ENCODE measurements at places on chromosomes 5 and 9.

DNA sequence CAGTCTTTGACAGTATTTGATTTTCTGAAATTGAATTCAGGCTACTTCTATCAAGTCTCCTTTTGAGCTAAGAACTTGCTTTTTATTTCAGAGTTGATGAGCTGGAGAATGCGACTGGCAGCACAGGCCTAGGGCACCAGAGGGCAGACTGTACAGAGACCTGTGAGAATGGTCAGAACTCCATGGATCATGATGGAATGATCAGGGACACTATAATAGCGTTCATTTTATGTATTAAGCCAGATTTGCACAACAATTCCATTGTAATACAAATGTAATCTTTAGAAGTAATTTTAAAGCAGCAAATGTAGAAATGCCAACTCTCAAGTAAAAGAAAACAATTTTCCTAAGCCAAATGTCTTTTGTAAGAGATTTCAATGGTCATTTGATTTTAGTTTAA lies 902.4 kb downstream of the NR2F1-AS1 start:
- no peak for DNase-seq

GRCh38 chr9:136493567-136493971 lies 10.7 kb upstream of the SEC16A start:
- DNase-seq: no peak

- no peak for DNase-seq
Observed at GRCh38 chr9:133226219-133227171, 17.4 kb upstream of the OBP2B start.

DNA sequence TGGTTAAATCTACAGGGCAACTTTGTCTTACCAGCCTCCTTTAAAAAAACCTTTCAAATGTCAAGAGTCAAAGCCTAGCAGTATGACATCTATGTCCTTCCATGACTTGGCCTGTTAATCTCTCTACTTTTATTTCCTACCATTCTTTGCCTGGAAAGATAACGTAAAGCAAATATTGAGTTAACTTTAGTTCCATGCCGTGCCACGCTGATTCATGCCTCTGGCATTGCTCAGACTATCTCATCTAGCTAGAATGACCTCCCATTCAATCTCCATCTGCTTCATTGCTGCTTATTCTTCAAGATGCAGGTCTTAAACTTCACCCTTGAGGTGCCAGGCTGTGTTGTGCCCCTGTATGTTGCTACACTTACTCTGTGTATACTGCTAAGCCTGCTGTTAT lies 729.8 kb downstream of the EFNA5 start:
- no peak for DNase-seq

GRCh38 chr5:96781031-96781971 lies 26.4 kb downstream of the ERAP1 start:
- no peak for DNase-seq

DNA sequence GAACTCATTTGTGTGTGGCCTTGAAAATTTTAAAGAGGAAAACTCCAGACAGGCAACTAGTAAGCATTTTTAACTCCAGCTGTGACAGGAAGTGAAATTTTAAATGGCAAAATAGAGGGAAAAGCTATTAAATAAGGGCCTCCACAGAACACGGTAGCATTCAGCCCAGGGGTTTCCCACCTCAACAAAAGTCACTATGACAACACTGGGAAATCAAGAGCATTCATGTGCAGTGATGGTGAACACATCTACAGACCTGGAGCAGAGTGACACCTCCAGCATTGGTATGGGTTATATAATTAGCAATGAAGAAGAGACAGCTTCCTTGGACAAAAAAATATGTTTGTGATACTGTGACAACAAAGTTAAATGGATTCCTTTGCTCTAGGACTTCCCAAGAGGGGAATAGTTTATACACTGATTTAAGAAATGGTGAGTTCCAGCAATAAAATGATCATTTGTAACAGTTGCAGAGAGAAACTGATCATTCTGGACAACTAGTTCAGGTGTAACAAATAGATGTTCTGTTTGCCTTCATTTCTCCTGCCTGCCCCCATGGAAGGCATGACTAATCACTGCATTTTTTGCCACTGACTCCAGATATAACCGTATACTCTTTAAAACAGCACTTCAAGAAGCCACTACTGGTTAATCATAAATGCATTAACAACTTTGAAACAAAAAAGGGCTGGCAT lies 93.3 kb upstream of the SLC44A1 start:
- DNase-seq: no peak

DNA sequence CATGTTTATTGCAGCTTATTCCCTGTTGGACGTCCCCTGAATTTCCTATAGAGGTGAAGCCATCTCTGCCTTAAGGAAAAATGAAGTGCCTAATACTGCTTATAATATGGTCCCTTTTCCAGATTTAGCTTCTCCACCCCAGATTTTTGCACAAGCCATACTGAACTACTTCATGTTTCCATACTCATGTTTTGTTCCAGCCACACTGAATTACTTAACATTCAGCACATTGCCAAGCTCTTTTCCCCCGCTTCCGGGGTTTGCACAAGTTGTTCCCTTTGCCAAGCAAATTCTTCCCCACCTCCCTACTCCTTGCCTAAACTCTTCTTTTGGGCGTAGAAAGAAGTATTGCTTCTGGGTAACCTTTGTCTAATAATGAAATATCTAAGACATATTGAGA lies 1.7 kb upstream of the CNTRL start:
- DNase-seq: no peak

DNA sequence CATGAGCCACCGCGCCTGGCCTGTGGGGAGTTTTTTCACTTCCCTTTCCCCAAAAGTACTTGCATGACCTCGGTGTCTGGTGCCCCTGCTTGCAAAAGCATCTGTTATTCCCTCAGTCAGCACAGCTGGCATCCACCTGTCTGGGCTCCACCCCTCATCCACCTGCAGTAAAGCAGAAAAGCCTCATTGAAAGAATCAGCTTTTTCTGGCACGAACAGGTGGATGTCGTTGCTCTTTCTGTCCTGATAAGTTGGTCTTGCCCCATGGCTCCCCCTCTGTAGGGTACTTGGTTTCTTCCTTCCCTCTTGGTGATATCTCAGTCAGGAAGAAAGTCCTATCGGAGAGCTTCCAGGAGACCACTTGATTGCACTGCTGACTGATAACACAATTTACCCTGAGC lies 37.4 kb downstream of the WWC1 start:
- DNase-seq: peak; percentile 75

DNA sequence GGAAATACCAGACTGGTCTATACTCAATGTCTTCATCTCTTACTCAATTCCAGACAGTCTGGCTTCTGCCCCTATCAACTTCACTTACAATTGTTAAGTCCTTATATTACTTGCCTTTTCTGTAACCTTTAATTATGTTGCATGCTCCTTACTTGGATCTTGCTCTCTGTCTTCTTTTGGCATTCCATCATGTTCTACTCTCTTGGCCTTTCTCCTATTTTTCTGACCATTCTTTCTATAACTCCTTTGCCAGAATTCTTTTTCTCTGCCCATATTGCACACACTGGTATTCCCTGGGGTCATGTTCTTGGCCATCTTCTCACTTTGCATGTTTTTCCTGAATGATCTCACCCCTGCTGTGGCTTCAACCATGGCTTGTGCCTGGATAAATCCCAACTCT lies 209.8 kb upstream of the ZNF462 start:
- DNase-seq: no peak

DNA sequence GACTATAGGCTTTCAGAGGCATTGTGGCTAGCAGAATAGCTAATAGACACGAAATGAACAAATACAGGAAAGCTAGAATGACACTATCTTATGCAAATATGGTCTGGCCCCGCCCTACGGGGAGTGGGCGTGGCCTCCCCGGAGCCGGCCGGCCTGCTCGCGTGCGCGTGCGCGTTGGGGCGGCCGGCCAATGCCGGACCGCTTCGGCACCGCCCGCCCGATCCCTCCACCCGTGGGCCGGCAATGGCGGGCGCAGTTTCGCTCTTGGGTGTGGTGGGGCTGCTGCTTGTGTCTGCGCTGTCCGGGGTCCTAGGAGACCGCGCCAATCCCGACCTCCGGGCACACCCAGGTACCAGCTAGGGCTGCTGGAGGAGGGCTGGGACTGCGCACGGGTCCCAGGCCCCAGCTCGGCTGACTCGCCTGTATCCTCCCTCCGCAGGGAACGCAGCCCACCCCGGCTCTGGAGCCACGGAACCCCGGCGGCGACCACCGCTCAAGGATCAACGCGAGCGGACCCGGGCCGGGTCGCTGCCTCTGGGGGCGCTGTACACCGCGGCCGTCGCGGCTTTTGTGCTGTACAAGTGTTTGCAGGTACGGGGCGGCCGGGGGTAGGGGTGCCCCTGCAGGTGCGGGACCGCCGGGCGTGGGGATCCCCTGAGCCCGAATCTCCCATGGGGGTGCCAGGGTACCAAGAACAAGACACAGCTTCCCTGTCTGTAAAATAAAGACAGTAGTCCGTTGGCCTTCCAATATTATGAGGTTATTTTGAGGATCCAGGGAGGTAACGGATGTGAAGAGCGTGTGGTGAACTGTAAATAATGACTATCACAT lies at the start of gene CCDC107:
Gene CCDC107, plus strand, starts transcription at position 156 of the 831 bp plus-strand sequence. Its CDS starts 88 bp downstream, at position 244.
- DNase-seq: peak; percentile 86

- no peak for DNase-seq
Observed at GRCh38 chr5:33834334-33834733, 57.5 kb downstream of the ADAMTS12 start.

- DNase-seq: no peak
Observed at GRCh38 chr5:168816661-168817060, 237.5 kb upstream of the PANK3 start.

GRCh38 chr5:178196986-178197385 lies 7.3 kb upstream of the HNRNPAB start:
- DNase-seq: no peak

DNA sequence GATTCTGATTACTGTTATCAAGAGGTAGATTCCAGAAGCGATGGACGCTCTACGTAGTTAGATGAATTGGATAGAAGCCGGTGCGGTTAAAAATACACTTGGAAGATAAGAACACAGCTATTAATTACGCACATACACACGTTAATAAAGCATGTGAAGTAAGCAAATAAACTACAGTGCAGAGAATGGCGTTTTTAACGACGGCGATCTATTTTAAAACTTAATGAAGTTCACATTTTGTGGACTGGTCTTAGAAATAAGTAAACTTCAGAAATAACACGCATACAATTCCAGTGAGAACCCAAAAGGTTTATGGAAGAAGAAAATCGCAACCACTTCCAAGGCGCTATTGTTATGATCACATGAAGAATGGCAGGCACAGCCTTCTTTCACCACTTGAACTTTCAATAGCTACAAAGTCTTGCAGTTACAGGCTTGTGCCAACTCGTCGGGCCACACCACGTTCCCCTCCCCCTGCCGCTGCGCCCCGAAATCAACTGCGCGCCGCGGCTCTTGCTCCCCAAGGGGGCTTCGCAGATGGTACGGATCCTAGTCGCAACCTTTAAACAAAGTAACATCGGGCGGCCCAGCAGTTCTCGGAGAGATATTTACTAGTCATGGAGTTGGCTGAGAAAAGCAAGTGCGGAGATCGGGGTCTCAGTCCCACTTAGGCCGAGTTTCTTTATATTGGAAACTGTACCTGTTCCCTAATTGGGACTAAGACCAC lies 866 bp upstream of the SEMA6A start:
- peak; percentile 6 for DNase-seq

GRCh38 chr9:125700791-125701190 lies 6.2 kb downstream of the MAPKAP1 start:
- DNase-seq: no peak

DNA sequence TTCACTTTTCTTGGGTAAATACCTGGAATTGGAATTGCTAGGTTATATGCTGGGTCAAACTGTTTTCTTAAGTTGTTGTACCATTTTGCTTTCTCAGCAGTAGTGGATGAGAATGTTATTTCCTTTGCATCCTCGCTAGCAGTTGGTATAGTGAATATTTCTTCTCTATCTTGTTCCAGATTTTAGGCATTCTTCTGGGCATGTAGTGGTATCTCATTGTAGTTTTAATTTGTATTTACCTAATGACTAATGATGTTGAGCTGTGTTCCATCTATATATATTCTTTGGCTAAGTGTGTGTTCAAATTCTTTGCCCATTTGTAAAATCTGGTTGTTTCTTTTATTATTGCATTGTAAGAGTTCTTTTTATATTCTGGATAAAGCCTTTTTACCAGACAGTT lies 333.3 kb downstream of the MAT2B start:
- no peak for DNase-seq

- no peak for DNase-seq
Observed at GRCh38 chr5:148259288-148259687, 9.3 kb upstream of the SPINK13 start.

DNA sequence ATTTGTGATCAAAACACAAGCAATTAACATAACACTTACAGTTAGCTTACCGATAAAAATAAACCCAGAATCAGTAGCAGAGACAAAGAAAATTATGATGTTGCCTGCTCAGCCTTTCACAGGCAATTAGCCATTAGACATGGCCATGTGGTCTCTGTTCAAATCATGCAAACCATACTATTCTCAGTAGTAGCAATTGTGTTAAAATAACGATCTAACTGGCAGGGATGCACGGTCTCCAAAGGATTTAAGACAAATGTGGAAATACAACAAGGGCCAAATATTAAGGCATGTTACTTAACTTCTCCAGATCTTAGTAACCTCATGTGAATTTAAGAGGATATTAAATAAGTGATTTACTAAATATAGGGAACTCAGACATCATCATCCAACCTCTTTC lies 59.5 kb downstream of the PTBP3 start:
- no peak for DNase-seq

DNA sequence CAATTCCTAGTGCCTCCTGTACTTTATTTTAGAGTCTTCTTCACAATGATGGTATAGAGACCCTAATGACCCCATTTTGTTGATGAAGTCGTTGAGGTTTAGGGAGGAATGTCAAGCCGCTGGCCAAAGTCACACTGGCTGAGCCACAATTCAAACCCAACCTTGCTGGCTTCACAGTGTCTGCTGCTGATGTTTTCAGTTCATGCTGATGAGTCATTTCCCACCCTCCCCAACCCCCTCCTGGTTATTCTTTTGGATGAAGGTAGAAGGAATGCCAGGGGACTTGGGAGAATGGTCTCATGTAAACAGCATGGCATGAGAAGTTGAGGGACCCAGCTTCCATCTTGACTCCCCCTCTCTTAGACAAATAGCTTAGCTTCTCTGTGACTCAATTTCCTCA lies 68.6 kb downstream of the TMEM252 start:
- no peak for DNase-seq

- DNase-seq: no peak
Observed at GRCh38 chr5:16037121-16037845, 142.3 kb downstream of the MARCHF11 start.

GRCh38 chr9:134286471-134287245 lies 39.6 kb upstream of the RXRA start:
- DNase-seq: peak; percentile 6

DNA sequence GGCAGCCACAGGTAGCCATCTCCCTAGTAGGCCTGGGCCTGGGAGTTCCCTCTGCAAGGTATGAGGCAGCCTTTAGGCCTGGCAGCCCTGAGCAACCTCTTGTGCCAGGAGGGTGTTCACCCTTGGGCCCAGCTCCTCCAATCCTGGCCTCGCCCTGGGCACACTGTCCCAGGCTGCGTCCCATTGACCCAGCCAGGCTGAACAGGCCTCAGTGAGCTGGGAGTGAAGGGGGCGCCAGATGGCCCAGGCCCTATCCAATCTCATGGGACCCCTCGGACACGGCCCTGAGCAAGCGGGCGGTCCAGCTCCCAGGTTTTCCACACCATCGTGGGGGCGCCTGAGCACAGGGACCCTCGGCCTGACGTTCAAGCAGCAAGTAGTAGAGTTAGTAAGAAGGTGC lies 14.5 kb downstream of the SH3GLB2 start:
- no peak for DNase-seq
